ENCODE measurements at places on chromosomes 5 and 9.

- DNase-seq, result no peak
Measured at GRCh38 chr5:176524138-176524537, 13.1 kb downstream of the RNF44 start.

GRCh38 chr5:20446121-20446520 is 458.1 kb upstream of the CDH18 start:
- no peak for DNase-seq

DNA sequence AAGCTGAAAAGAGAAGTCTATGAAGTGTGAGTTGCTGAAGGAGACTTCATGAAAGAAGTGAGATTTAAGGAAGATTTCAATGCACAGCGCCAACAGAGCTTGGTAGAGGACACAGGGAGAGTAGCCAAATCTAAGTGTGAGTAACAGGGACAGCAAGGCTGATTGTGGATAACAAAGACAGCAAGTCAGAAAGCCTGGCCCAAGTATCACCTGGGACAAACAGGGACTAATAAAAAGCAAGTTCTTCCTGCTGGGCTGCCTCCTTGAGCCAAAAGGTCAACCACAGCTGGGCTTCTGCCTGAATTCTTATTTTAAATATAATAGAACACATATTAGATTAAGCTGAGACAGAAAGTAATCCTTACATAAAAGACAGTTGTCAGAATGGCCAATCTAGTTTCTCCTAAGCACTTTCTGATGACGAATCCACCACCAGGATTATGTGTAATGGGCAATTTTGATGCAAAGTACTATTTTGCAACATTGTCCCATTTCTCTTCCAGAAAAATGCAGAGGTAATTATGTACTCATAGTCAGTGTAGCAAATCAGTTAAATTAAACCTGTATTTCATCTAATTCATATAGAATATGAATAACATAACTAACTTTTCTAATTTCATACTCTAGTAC is 73.8 kb downstream of the MAPKAP1 start:
- no peak for DNase-seq

GRCh38 chr9:13628526-13628925 is 349.0 kb upstream of the MPDZ start:
- DNase-seq, result no peak

- no peak for DNase-seq
Measured at GRCh38 chr5:147708708-147709107, 73.8 kb downstream of the JAKMIP2 start.

Data from glomerular endothelial cell (primary cell).